ENCODE measurements at places on chromosomes 6 and 20. TPM values are rescaled to one million over a fixed set of nuclear protein-coding genes. Genes with fewer than 3 reads are reported as not detected.

SLC17A9 gene
- total RNA-seq = 16.1 TPM

NKX2-4 gene
- not detected for total RNA-seq

DNA sequence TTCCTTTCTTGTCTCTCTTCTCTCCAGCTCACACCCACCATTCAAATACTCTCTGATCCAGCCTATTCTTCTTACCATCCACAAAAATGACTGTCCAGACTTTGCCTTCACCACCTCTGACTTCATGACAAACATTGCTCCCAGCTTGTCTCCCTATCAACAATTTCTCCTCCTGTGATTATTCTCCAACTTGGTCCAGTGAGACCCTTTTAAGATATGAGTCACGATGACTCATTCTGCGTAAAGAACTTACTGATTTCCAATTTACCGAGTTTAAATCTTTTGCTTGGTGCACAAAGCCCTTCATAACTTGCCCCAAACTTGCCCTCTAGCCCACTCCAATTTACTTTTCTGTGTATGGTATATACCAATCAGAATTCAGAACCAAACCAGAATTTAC is 833.2 kb downstream of the MAFB start:
- H3K36me3 ChIP-seq = no peaks in the 10 kb centered on the region
- H3K27ac ChIP-seq = no peak overlapping the region
- no peak overlapping the region for H3K4me3 ChIP-seq
- no peak for DNase-seq
- H3K4me1 ChIP-seq = no peaks in the 10 kb centered on the region

GRCh38 chr6:96157018-96157565 is 141.3 kb downstream of the FUT9 start:
- no peak overlapping the region for H3K27ac ChIP-seq
- no peaks in the 10 kb centered on the region for H3K36me3 ChIP-seq
- H3K27me3 ChIP-seq = no peaks in the 10 kb centered on the region
- DNase-seq = no peak
- no peak overlapping the region for H3K4me3 ChIP-seq
- H3K4me1 ChIP-seq = no peaks in the 10 kb centered on the region

GRCh38 chr6:154432533-154433476 is 76.2 kb upstream of the IPCEF1 start:
- no peaks in the 10 kb centered on the region for H3K27me3 ChIP-seq
- no peak for DNase-seq
- H3K4me3 ChIP-seq = no peak overlapping the region
- no peak overlapping the region for H3K27ac ChIP-seq

All from left lung (tissue), 14 donors.